Hepatic stellate cell (primary cell): ENCODE measurements at places on chromosomes 2 and 18.
A peak's percentile ranks its signal among the peaks of the same experiment; 100 is the strongest.

DNA sequence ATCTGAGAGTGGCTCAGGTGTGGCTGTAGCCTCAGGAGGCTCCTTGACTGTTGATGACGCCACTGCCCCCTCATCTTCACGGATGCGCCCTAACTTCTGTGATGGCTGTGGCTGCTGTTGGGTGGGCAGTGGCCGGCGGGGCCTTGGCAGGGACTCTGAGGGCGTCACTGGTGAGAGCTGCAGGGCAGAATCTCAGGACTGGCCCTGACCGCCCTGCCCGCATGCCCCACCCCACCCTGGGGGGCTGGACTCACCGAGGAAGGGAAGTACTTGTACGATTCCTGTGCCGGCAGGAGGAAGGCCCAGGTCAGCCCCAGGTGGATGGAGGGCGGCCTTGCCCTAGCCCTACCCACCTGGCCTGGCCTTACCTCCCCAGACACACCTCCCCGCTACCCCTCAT, 2.4 kb downstream of the CXXC1 start:
- no peak for DNase-seq

DNA sequence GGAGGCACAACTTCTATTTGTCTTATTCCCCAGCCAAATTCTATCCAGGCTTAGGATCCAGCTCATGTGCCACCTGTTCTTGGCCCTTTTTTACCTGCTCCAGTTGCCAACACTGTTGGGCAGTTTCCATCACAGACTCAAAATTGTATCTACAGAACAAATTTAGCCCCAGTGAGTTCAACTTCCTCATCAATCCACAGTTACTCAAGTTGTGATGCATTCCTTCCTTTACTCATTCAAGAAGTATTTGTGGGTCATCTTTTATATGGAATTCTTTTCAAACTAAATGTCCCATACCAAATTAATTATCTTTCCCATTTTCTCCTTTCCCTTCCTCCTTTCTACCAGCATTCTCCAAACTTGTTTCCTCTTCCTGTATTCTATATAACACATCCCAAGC, 12.7 kb upstream of the DDX18 start:
- DNase-seq: peak; percentile 10

DNA sequence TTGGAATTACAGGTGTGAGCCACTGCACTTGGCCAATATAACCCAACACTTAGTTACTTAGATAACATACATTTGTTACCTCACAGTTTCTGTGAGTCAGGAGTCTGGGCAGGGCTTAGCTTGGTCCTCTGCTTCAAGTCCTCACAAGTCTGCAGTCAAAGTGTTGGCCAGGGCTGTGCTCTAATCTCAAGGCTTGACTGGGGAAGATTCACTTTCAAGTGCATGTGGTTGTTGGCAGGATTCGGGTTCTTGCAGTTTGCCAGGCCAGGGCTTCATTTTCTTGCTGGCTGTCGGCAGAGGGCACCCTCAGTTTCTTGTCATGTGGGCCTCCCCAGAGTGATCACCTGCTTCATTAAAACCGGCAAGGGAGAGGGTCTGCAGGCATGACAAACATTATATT, 103.7 kb downstream of the SLC4A3 start:
- DNase-seq: no peak

DNA sequence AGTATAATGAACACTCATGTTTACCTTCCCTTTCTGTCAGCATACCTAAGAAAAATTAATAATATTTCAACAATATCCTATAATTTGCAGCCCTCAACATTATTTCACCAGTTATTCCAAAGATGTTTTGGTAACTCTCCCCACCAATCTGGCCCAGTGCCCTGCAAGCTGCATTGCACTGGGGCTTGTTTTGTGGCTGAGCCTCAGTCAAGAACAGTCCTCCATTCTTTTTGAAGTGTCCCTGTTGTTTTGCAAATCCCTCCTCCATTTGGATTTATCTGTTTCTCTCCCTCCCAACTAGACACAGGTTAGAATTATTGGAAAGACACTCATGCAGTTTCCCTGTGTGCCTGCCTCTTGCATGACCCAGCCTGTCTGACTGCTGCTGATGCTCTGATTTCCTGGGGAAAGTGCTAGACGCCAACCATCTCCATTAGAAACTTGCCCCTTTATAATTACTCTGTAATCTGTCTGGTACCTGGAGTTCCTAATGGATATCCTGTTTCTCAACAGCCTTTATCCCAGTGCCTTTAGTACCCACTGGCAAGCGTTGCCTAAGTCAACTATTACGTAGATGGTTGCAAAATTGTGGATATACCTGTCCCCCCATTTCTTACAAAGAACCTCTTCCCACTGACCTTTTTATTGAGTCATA, 60.2 kb downstream of the EIF5B start:
- DNase-seq: no peak

- DNase-seq: peak; percentile 80
Observed at GRCh38 chr2:63588385-63589147, at the start of the genes MDH1 and WDPCP. MDH1 (plus strand) TSS chr2:63588963; CDS start chr2:63589044, 81 bp downstream. WDPCP (minus strand) TSS chr2:63588477; CDS start chr2:63588271, 206 bp downstream.

- DNase-seq: no peak
Observed at GRCh38 chr2:23050388-23050787, 334.6 kb upstream of the KLHL29 start.

- DNase-seq: no peak
Observed at GRCh38 chr18:56812674-56813073, 161.5 kb downstream of the WDR7 start.

GRCh38 chr2:60602828-60603532, 49.5 kb upstream of the BCL11A start:
- DNase-seq: no peak

DNA sequence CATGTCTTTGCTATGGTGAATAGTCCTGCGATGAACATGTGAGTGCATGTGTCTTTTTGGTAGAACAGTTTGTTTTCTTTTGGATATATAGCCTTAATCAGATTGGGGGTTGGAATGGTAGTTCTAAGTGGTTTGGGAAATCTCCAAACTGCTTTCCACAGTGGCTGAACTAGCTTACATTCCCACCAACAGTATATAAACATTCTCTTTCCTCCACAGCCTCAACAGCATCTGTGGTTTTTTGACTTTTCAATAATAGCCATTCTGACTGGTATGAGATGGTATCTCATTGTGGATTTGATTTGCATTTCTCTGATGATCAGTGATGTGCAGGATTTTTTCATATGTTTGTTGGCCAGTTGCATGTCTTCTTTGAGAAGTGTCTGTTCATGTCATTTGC, 112.2 kb upstream of the SESTD1 start:
- no peak for DNase-seq

- DNase-seq: no peak
Observed at GRCh38 chr18:49985236-49985635, 171.9 kb upstream of the ACAA2 start.

- DNase-seq: no peak
Observed at GRCh38 chr18:2223849-2224248, 347.5 kb downstream of the METTL4 start.

GRCh38 chr2:177201919-177202346, 10.7 kb upstream of the HNRNPA3 start:
- DNase-seq: no peak
